NCI-H2029 (cell line): ENCODE measurements at places on chromosomes 4 and X.
A peak's percentile ranks its signal among the peaks of the same experiment; 100 is the strongest.

- DNase-seq: no peak
Measured at GRCh38 chr4:39635023-39635422, 3.6 kb downstream of the SMIM14 start.

DNA sequence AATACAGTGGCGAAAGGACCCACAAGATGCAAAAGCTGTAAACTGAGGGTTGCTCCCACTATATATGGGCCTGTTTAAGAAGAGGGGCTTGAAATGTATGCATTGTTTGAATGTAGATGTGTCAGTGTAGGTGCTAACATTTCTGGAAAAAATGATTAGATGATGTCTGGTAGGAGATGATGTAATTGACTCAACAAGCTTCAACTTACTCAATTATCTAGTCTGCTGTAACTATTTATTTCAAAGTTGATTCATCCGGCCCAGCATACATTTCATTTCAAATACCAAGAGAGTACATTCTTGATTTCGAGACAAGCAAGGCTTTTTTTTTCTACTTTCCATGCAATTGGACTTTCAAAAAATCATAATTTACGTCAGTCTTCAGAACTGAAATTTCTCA is 9.3 kb upstream of the ENAM start:
- no peak for DNase-seq

DNA sequence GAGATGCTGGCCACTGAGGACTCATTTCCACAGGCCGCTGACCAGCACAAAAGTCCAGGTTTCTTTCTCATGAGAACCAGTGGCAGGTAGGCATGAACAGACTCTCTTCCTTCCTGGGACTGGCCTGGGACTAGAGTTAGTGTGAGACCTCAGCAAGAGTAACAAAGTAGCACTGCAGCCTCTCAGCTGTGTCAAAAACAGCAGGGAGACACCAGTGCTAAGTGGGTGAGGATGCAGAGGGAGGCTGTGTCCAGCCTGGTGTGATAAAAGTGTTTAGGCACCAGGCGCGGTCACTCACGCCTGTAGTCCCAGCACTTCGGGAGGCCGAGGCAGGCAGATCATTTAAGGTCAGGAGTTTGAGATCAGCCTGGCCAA is 42.9 kb downstream of the TRIM2 start:
- no peak for DNase-seq

- DNase-seq: no peak
Measured at GRCh38 chrX:40326186-40326965, 228.6 kb upstream of the BCOR start.

DNA sequence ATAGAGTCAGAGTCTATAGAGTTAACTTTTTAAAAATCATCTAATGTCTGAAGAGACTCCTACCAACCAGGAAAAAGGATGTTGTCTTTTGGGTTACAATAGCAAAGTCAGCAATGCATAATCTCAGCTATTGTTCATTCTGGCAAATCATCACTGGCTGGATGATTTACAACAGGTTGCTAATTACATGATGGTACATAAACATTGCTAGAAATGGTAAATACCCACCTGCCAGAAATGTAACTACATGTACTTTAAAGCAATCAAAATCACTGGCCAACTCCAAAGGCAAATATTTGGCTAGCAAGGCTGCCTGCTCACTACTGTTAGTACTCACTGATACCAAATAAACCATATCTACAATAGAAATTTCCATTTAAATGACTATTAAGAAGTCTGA is 91.1 kb downstream of the PPP3CA start:
- peak; percentile 90 for DNase-seq

- no peak for DNase-seq
Measured at GRCh38 chr4:99723612-99724011, 66.0 kb upstream of the C4orf54 start.
